Right ventricle myocardium inferior (tissue), 1 donor: ENCODE measurements at places on chromosomes 1 and 21. TPM values are rescaled to one million over a fixed set of nuclear protein-coding genes. Genes with fewer than 3 reads are reported as not detected.

Gene SRGAP2B
- total RNA-seq, result 11.3 TPM

Gene CCDC27
- not detected for total RNA-seq

DNA sequence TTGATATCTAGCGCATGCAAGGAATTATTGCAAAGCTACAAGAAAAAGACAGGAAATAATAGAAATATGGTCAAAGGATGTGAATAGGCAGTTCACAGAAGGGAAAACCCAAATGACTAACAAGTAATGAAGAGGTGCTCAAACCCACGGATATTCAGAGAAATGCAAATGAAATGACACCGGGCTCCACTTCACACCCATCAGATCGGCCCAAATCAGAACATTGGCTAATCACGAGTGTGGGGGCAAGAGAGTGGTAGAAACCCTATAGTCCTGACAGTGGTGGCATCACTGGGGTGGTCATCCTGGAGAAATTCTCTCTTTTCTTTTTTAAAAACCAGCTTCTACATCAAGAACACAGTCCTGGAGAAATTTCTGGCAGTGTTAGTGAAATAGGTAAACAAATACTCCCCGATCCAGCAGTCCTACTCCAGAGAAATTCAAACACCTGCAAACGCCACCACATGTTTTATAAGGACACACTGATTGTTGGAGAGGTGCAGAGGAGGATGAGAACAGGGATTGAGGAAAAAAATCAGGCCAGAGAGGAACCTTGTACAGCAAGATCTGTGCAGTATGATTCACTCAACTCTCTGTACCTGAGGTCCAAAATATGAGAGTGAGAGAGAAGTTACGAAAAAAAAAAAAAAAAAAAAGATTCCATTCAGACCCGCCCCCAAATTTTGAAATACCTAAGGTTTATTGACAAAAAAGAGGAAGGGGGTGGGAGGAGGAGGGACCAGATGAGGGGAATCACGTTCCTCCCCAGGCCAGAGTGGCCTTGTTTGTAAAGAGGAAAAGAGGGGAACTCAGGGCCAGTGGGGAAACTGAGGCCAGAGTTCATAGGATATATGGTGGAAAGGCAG, 9.2 kb upstream of the TNFRSF1B start:
- DNase-seq, result peak; percentile 55

Gene FCER1A
- 1.0 TPM for total RNA-seq

GRCh38 chr1:21607549-21608529, 61.3 kb downstream of the RAP1GAP start:
- peak; percentile 90 for DNase-seq

DNA sequence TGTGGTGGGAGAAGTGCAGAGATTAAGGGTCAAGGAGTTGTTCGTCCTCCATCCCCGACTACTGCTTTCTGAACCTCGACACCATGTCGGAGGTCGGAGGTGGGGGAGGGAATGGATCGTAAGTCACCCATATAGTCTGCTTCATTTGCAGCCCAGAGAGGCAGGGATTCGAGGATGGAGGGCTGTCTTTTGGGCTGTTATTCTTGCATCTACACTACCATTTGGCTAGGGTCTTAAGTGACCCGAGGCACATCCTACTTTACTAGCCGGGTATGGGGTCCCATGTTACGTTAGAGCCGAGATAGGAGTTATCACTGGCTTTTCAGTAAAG, 578 bp downstream of the USP21 start:
- DNase-seq, result no peak

Gene TINAGL1
- 273 TPM for total RNA-seq

Gene REN
- total RNA-seq, result not detected

- DNase-seq, result peak; percentile 49
Measured at GRCh38 chr1:156895927-156896326, 2.4 kb downstream of the PEAR1 start.

Gene DMBX1
- not detected for total RNA-seq

DNA sequence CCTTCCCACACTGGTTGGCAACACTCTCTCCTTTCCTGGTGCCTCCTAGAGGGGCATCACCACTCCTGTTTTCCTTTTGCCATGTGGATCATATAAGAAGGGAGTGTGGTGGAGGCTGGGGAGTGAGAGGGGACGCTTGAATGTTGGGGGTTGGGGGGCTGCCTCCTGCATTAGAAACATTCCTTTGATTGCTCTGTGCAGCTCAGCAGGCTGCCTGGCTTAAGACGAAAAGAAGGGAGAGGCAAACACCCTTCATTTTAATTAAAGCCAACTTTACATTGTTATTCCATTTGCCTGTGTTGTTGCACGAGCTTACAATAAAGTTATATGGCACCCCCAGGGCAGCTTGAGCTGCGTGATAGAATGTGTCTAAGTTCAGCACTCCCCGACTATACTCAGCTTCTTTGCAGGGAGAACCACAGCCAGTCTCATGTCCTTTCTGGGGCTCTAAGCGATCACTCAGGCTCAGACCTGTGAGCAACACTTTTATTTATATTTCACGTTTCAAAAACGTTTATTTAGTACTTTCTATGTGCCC, 57.4 kb downstream of the FOXD2 start:
- no peak for DNase-seq

DNA sequence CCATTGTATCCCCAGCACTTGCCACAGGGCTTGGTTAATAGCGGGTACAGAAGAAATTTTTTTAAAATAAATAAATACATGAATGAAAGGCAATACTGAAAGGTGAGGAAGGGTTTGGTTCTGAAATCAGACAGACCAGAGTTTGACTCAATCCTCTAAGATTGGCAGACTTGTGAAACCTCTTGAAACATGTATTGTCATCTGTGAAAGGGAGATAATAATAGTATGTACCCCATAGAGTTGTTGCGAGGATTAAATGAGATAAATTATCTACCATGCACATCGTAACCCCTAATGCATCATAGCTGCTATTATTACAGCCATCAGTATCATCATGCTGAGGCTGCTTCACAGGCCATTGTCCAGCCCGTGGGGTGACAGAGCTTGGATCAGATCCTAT, 41.4 kb downstream of the S1PR1 start:
- DNase-seq, result no peak

DNA sequence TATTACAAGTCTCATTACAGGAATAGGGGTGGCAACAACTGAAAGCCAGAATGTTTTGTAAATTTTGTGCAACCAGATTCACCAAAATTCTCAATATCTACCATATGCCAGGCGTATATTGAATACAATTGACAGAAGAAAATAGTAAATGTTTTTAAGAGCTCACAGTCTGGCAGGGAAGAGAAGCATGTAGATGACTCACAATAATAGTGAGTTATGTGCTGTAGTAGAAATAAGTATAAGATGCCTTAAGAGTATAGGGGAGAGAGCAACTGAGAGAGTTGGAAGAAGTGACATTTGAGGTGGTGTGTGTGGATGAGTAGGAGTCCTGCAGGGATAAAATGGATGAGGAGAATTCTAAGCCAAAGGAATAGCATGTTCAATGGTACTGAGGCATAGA, 170.5 kb upstream of the FGGY start:
- no peak for DNase-seq

DNA sequence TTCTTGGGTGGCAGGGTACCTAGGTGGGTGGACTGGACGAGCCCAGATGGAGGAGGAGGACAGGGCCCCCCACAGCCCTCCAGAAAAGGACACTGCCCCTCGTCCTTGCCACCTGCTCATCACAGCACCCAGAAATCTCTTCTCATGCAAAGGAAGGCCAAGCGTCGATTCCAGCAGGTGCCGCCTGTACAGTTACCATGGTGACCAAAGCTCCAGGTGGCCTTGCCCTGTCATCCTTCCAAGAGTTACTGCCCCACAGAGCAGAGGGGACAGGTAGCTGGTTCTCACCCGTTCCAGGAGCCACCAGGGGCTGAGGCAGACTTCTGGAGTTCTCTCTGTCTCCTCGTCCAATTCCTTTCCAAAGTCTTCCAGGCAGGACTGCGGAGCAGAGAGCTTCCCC, 119.9 kb upstream of the VAMP3 start:
- peak; percentile 59 for DNase-seq

Gene VANGL2
- total RNA-seq, result 2.0 TPM

- no peak for DNase-seq
Measured at GRCh38 chr1:151309811-151310323, 17.3 kb downstream of the PI4KB start.

DNA sequence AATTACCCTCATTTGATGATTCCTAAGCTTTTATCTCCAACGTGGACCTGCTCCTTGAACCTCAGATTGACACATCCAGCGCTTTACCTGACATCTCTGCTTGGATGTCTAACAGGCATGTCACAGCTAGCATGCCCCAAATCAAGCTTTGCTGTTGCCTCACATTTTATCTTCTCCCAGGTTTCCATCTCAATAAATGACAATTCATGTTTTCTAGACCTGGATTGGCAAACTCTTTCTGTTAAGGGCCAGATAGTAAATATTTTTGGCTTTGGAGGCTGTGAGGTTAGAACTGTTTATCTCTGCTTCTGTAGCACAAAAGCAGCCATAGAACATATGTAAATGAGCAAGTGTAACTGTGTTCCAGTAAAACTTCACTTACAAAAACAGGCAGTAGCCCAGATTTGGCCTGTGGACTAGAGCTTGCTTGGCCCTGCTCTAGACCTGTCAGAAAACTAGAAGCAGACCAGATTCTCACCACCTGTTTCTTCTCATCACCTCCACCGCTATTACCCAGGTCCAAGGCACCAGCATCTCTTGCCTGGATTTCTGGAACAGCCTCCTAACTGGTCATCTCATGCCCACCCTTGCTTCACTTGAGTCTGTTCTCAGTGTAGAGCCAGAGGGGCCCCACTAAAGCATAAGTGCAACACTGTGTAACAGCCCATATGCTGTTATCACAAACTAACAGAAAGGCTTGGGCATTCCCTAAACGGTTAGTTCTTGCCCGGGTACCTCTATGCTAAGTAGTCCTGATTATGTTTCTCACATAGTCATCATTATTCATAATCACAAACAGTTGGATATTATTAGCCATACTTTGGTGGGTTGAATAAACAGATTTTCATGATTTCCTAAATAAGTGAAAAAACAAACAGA, 42.3 kb downstream of the UBE4B start:
- no peak for DNase-seq

- no peak for DNase-seq
Measured at GRCh38 chr21:40546647-40547046, 300.3 kb downstream of the DSCAM start.

- no peak for DNase-seq
Measured at GRCh38 chr1:77395051-77395450, 113.2 kb downstream of the AK5 start.

DNA sequence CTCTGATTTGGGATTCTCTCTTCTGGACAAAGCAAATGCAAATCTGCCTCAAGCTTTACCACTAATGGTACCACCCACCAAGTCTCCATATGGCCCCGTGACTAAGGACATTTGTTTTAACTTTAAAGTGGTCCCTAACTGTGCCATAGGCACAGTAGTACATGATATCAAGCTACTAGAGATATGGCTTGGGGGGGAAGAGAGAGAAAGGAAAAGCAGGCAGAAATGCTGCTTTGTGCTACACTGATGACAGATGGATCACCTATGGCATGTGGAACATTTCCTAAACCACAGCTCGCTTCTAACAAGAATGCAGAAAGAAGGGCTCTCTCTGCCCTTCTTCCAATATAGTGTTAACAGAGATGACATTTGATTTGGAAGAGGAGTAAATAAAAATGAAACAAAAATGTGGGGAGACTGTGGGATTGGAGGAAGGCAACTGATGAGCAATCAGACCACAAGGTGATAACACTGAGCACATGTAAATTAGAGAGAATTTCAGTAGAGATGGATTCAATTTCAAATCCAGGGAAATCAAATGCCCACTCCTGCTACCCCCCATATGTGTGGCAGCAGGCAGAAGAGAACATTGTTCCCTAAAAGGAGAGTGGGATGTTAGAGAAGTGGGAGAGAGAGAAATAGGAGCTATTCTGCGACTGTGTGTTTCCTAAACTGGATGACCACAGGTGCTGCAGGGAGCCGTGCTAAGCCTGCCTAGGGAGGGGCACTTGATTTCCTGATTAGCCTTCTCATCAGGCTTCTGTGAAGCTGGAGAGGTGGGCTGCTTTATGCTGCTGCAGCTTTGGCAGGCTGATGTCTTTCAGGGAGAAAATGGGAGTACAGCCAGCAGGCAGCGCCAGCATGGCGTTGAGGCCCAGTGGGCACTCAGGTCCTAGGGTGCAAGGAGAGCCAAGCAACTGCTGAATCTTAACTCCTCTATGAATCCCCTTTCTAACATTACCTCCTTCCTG, 75.3 kb downstream of the ZNF648 start:
- no peak for DNase-seq

Gene FAM151A
- total RNA-seq, result 1.5 TPM

GRCh38 chr1:91672601-91673161, 172.0 kb downstream of the CDC7 start:
- no peak for DNase-seq

Gene MCOLN2
- total RNA-seq, result 0.19 TPM

Gene ABL2
- 8.5 TPM for total RNA-seq

DNA sequence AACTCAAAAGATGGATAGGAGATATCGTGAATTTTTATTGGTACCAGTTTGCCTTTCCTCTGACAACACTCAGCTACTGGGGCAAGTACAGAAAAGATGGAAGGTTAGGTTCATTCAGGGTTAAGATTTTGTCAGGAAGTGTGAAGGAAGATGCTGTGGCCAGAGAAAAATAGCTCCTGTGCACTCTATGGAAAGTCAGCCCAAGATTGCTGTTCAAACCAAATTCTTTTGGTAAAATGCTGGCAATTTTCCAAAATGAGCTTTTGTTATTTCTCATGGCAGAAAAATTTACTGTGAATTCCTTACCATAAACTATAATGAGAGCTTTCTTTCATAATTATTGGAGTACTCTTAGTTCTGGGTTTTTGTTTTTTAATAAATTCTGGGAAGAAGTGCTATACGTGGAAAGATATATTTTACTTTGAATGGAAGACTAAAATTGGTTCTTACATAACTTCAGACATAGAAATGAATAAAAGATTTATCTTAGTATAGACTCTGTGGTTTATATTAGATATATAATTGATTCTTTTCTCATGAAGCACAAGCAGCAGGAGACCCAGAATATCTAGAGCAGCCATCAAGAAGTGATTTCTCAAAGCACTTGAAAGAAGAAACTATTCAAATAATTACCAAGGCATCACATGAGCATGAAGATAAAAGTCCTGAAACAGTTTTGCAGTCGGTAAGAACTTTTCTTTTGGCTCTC, 112.2 kb downstream of the USP25 start:
- no peak for DNase-seq

GRCh38 chr1:156500793-156501506, 375 bp upstream of the MEF2D start:
- peak; percentile 96 for DNase-seq

GRCh38 chr1:94962409-94963265, 35.7 kb upstream of the CNN3 start:
- DNase-seq, result no peak

Gene NT5C1A
- total RNA-seq, result 31.3 TPM

GRCh38 chr1:185483664-185484450, 166.8 kb upstream of the IVNS1ABP start:
- no peak for DNase-seq

Gene NCAM2
- total RNA-seq, result 5.4 TPM

Gene SPATA45
- not detected for total RNA-seq

Gene FNDC10
- 3.0 TPM for total RNA-seq

- no peak for DNase-seq
Measured at GRCh38 chr21:44454058-44454457, 1.3 kb upstream of the LRRC3 start.

GRCh38 chr1:205568135-205568468, 63.6 kb downstream of the CDK18 start:
- DNase-seq, result no peak

Gene OR14I1
- not detected for total RNA-seq

Gene FCGR2B
- total RNA-seq, result 19.4 TPM

GRCh38 chr1:187474336-187474735, 645.6 kb downstream of the PLA2G4A start:
- no peak for DNase-seq

Gene OPRD1
- total RNA-seq, result not detected
